ENCODE measurements at places on chromosomes 11 and 22. TPM values are rescaled to one million over a fixed set of nuclear protein-coding genes. Genes with fewer than 3 reads are reported as not detected.

Gene PATE2
- not detected for total RNA-seq

Gene SUSD2
- total RNA-seq = 0.79 TPM

DNA sequence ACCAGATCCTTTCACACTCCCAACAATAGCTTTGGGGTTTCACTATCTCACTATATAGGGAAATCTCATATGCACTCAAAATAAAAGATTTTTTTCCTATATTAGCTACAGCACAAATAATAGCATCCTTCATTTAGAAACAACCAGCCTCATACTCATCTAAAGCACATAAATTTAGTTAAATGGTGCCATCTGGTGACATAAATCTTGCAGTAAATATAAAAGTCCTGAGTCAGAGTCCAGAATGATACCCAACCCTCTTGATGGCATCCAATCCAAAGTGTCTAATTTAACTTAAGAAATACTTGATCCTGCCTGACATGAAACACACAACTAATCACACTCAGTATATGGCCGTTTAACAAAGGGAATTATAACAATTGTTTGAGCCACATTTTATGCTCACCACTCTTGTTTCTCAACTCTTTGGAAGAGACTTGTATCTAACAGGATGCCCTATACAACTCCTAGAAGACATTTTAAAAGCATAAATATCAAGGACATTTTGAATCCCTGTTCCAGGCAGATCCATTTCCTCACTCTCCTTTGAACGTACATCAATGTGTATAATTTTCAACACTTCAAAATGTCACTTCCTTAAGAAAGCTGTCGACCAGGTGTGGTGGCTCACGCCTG lies 36.2 kb downstream of the DLG2 start:
- no peaks in the 10 kb centered on the region for H3K4me1 ChIP-seq
- no peak overlapping the region for H3K4me3 ChIP-seq
- H3K36me3 ChIP-seq = no peaks in the 10 kb centered on the region
- DNase-seq = no peak
- H3K27ac ChIP-seq = no peak overlapping the region
- no peaks in the 10 kb centered on the region for H3K27me3 ChIP-seq

- peak; percentile 97 for DNase-seq
- peak overlapping the region; percentile 86 for H3K27ac ChIP-seq
- no peaks in the 10 kb centered on the region for H3K36me3 ChIP-seq
- no peaks in the 10 kb centered on the region for H3K4me1 ChIP-seq
- H3K4me3 ChIP-seq = peak overlapping the region; percentile 8
Observed at GRCh38 chr11:68146010-68146540, 24.9 kb upstream of the CHKA start.

- DNase-seq = no peak
- no peak overlapping the region for H3K27ac ChIP-seq
- no peaks in the 10 kb centered on the region for H3K4me1 ChIP-seq
- H3K4me3 ChIP-seq = no peak overlapping the region
Observed at GRCh38 chr11:112631333-112631732, 329.9 kb upstream of the NCAM1 start.

Gene CYP2D6
- total RNA-seq = 104 TPM

DNA sequence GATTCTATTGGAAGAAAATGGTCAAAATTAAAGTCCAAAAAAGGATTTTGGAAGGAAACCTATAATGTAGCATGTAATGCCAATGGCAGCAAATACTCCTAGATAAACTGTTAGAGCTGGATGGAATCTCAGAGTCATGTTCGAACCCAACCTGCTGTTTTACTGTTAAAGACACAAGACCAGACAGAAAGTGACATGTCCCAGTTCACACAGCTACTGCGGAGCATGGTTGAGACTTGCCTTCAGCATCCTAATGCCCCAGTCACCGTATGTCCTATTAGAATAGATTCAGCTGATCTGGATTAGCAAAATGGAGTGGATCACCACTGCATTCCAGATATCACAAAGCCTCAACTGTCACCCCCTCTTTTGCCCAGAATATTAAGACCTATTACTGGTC lies 14.9 kb downstream of the PISD start:
- H3K4me3 ChIP-seq = no peak overlapping the region
- no peaks in the 10 kb centered on the region for H3K27me3 ChIP-seq
- no peaks in the 10 kb centered on the region for H3K4me1 ChIP-seq

- DNase-seq = no peak
- no peak overlapping the region for H3K4me3 ChIP-seq
- no peak overlapping the region for H3K27ac ChIP-seq
- no peaks in the 10 kb centered on the region for H3K4me1 ChIP-seq
- no peaks in the 10 kb centered on the region for H3K27me3 ChIP-seq
Observed at GRCh38 chr22:29277927-29278326, 9.9 kb downstream of the EWSR1 start.

- H3K4me3 ChIP-seq = no peak overlapping the region
- H3K4me1 ChIP-seq = no peaks in the 10 kb centered on the region
- DNase-seq = no peak
Observed at GRCh38 chr11:110818032-110818687, 105.9 kb upstream of the ARHGAP20 start.

- no peak overlapping the region for H3K4me3 ChIP-seq
- H3K36me3 ChIP-seq = no peaks in the 10 kb centered on the region
- no peak overlapping the region for H3K27ac ChIP-seq
- no peak for DNase-seq
Observed at GRCh38 chr11:5004424-5005274, 10.0 kb downstream of the OR51L1 start.

- H3K27me3 ChIP-seq = no peaks in the 10 kb centered on the region
- no peak overlapping the region for H3K4me3 ChIP-seq
- no peak for DNase-seq
Observed at GRCh38 chr11:22161489-22161888, 31.4 kb upstream of the ANO5 start.

- peak within 1 kb of the TSS; percentile 37 for H3K4me3 ChIP-seq
- peak within 1 kb of the TSS; percentile 44 for H3K27ac ChIP-seq
Observed at GRCh38 chr22:30266445-30267381, at the start of gene OSM. Gene OSM, minus strand, starts transcription at chr22:30266851. Its CDS starts 52 bp downstream, at chr22:30266799.

Gene CNTF
- 0.77 TPM for total RNA-seq

Data from right lobe of liver (tissue), 6 donors.